Small intestine (tissue), 16 donors: ENCODE measurements at places on chromosomes 12 and 14.

DNA sequence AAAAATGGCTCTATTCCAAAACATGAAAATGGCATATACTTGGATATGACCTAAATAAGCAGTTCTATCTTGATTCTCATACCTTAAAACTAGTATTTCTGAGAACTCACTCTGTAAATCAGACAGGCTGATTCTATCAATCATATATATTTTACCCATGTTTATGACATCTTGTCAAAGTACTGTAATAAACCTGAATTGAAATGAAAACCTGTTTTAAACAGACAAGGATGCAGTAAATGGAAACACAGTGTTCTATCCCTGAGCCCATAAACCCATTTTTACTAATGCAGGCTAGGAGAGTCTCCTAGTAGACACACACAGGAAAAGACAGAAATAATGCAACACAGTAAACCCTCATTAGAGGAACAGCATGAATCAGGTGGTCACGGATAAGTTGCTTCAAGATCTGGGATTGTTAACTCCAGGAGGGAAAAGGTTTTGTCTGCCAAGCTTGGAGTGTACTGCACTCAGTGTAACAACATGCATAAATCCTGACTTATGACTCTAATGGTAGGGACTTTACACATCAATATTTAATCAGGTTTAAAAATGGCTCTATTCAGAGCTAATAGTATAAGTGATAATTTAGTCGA is 93.6 kb upstream of the CPNE8 start:
- peak; percentile 1 for DNase-seq

DNA sequence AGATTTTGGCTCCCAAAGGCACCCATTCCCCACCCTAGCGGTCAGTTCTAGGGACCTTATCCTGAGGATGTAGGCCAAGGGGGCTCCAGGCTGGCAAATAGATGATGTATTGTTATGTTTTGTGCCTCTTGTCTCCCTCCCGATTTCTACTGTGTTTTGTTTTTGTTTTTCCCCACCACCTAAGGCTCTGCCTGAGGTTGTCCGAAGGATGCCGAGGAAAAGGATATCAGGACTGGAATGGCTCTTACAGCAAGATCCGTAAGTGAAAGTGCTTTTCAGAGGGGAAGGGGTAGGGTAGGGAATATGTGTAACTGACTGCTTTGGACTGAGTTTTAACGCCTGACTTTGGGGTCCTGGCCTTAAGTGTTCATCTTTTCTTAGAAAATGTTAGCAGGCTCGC is 6.6 kb downstream of the FOXG1 start:
- DNase-seq, result no peak

- no peak for DNase-seq
Measured at GRCh38 chr12:107406932-107407331, 278.7 kb upstream of the PWP1 start.

DNA sequence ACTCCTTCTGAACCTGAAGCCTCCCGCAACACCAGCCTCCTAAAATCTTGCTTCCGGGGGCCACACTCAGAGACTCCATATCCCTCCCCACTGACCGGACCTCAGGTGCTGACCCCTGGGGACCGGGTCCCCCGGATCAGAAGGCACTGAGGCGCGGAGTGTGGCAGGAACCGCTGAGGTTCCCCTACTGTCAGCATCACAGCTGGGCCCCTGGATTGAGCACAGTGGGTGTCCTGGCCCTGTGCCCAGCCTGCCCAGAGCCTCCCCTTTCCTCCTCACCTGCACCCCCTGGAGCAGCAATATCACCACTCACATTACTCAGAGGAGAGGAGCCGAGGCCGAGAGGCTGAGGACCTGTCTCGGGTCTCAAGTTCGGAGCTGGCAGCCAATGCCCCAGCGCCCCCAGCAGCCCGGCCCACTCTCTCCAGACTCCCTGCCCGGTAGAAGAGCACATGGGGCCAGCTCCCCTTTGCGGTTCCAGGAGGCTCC is 101.2 kb upstream of the EIF5 start:
- DNase-seq, result no peak

DNA sequence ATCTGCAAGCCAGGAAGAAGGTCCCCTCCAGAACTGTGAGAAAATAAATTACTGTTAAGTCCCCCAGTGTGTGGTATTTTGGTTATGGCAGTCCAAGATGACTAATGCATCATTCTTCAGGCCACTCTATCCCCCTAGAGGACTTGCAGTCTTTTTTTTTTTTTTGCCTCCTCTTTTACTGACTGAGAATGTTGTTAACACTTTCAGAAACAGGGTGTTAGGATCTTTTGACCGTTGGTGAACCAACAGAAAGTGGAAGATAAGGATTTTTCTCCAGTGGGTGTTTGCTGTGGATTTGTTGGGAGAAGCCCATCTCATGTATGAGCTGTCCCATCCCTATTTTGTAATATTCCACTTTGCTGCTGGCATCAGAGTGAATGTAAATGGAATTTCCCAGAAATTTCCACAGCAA is 37.8 kb downstream of the MARK3 start:
- no peak for DNase-seq

- DNase-seq, result no peak
Measured at GRCh38 chr12:57584690-57585089, 6.3 kb upstream of the PIP4K2C start.

GRCh38 chr14:99246536-99247097 is 25.4 kb downstream of the BCL11B start:
- no peak for DNase-seq

- DNase-seq, result peak; percentile 71
Measured at GRCh38 chr14:68137704-68138619, 318.4 kb downstream of the RAD51B start.

DNA sequence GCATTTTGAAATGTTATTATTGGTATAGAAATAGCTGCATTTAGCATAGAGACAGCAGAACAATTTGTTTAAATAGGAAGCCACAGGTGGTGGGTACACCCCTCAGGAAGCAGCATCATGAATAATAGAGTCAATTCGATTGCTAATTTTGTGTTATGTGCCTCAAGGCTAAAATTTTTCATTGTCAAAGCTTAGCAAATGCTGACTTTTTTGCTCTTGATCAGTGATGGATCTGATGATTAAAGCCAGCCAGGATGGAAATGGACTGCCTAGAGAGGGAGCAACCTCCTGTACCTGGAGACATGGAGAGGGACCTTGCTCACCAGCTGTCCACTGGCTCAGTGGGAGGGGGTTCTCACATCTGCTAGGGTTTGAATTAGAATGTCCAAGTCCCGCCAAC is 4.5 kb upstream of the KRT8 start:
- DNase-seq, result no peak

GRCh38 chr12:65308601-65309071 is 30.2 kb downstream of the MSRB3 start:
- no peak for DNase-seq

GRCh38 chr14:28565345-28565744 is 201.2 kb upstream of the FOXG1 start:
- DNase-seq, result no peak

- no peak for DNase-seq
Measured at GRCh38 chr12:129196927-129197326, 343.6 kb downstream of the GLT1D1 start.

DNA sequence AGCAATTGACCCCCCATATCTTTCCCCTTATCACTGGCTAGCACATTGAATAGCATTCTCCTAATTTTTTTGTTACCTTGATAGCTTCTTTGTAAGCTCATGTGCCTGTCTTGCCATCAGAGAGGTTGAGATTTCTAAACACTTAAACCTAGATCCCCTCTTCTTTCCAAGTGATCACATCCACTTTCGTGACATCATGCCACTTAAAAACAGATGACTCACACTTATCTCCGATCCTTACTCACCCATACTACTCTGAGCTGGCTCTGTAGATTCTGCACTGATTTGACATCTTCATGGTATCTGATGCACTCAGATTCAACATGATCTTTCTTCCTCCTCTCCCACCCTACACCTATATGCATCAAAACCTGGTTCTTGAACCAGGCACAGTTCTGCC is 10.5 kb downstream of the GPR137C start:
- no peak for DNase-seq

DNA sequence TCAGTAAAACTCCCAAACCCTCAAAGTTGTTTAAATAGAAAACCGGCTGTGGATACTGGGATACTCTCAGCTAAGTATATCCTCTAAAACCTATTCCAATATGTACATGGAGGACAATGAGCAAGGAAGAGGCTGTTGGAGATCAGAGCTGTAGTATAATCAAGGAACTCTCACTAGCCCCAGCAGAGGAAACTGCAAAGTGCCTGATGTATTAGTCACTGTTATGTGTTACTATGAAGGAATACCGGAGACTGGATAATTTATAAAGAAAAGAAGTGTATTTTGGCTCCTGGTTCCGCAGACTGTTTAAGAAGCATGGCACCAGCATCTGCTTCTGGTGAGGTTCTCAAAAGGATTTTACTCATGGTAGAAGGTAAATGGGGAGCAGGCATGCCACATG is 65.6 kb upstream of the RPL10L start:
- DNase-seq, result no peak

GRCh38 chr14:80055667-80056496 is 155.4 kb downstream of the DIO2 start:
- DNase-seq, result peak; percentile 21

DNA sequence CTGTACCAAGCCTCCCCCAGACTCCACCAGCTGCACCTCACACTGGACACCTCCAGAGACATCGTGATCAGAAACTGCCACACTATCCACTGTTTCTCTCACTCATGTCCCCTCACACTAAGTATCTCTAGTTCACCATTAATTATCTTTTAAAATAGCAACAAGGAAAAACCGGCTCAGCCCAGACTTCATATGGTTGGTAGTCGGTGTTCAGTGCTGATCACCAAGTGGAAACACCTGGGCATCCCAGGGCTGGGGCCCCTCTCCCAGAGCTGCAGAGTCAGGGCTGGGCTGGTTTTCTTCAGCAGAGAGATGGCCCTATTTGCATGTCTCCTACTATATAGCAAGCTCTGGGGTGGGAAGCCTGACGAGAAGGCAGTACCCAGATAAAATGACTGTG is 1140.0 kb downstream of the TMEM121 start:
- no peak for DNase-seq

GRCh38 chr14:65377576-65377975 is 35.0 kb upstream of the FUT8 start:
- no peak for DNase-seq

- no peak for DNase-seq
Measured at GRCh38 chr12:78457938-78458337, 406.6 kb upstream of the SYT1 start.

GRCh38 chr12:52865090-52865944 is 16.5 kb upstream of the KRT78 start:
- DNase-seq, result peak; percentile 84

GRCh38 chr14:101889898-101890297 is 74.5 kb upstream of the DYNC1H1 start:
- DNase-seq, result no peak

- DNase-seq, result peak; percentile 92
Measured at GRCh38 chr14:92726135-92726932, 22.1 kb downstream of the LGMN start.

GRCh38 chr12:6612652-6613014 is 5.5 kb upstream of the CHD4 start:
- no peak for DNase-seq

DNA sequence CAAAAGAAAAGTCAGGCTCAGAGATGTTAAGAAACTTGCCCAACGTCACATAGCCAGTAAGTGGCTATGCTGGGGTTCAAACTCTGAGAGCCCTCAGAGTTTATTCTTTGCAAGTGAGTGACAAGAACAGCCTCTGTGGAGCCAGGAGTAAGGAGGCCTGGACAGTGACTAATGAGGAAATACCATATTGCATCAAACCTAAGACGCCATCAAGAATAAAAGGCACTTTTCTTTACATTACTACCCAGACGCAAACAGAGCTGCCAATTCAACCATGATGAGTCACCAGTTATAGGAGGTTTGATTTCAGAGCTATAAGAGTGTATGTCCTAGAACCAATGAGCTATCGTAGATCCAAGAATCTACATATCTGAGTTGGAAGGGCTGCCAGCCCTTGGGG is 9.4 kb downstream of the TNFRSF1A start:
- DNase-seq, result peak; percentile 58

GRCh38 chr12:45509187-45509586 is 220.3 kb upstream of the ARID2 start:
- DNase-seq, result no peak

DNA sequence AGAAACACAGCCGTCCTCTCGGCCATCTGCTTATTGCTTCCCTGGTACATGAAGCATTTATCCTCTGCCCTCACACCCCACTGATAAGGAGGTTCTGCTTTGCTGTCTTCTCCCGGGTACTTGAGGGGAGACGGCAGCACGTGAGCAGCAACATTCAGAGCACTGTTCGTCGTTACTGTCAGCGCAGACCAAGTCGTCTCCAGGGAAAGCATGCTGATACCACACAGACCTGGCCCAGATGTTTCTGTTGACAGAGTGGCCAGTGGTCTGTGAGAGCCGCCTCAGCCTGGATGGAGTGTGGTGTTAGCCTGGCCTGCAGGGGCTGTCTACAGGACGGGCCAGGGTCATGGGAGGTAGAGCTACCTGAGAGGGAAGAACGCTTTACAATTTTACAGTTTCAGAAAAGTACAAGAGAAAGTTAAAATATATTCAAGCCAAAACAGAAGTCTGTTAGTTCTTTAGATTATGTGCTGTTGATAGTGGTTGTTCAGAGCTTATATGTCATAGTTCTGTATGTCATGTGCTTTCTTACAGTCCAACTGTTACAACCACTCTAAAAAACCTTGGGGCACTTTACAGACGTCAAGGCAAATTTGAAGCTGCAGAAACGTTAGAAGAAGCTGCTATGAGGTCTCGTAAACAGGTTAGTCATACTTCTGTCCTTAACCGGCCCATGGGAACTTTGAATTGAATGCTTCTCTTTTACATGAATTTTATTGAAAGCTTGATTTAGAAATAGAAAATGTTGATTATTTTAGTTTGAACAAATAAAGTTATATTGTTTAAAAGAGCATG is 38.2 kb downstream of the XRCC3 start:
- DNase-seq, result no peak

DNA sequence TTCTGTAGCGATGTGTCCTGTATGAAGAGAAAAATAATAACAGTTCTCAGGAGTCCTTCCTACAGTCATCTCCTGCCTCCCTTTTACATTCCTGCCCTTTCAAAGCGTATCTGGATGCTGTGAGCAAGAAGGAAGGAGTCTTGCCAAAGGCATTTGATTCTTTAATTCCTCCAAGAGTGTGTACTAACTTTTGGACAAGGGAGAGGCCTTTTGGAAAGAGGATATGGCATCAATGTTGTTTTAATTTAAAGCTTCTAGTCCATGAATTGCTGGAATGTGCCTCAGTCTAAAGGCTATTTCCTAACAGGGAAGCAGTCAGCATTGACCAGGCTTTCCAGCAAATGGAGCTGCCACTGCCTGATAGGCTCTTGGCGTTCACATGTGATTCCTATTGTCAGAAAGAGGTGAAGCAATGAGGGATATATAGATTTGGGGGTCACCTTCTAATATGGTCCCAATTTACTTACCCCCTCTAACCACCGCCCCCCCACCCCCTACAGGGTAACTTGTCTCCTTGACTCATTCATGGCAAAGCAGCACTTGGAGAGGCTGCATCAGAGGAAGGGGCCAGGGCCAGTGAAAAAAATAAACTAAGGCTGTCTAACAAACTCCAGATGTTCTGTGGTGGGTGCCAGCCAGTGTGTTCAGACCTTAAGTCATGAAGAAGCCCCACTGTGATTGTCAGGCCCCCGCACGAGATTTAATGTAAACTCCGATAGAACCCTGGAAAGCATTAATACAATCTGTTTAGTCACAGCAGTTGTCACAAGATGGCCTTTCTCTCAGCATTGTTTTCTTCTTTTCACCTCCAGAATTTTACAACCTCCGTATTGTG is 220.3 kb downstream of the FBXL14 start:
- DNase-seq, result no peak

- no peak for DNase-seq
Measured at GRCh38 chr14:56081139-56081538, 37.1 kb upstream of the PELI2 start.
